ENCODE measurements at places on chromosomes 12 and 14.

DNA sequence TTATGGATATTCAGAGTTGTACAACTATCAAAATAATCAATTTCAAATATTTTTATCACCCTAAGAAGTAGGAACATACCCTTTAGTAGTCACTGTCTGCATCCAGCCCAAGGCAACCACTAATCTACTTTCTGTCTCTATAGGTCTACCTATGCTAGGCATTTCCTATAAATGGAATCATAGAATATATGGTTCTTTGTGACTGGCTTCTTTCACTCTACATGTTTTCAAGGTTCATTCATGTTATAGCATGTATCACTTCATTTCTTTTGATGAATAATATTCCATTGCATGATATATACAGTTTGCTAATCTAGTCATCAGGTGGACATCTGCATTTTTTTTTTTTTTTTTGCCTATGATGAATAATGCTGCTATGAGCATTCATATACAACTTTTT, 112.4 kb downstream of the PPP1R12A start:
- DNase-seq: no peak

DNA sequence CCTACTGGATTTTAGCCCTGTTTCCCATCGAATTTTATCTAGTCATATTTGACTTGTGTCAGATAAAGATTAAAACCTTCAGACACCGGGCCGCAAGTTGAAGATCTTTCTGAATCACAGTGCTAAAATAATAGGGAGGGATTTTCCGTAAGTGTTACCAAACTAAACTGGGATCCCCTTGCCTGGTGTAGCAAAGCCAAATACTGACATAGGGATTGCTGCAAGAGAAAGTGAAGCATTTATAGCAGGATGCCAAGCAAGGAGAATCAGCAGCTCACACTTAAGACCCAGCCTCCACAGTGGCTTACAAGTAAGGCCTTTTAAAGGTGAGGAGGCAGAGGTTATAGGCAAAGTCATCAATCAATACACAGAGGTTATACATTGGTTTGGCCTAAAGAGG, 147.4 kb downstream of the AKAP6 start:
- DNase-seq: no peak

GRCh38 chr14:91324606-91325575, 80.4 kb upstream of the GPR68 start:
- DNase-seq: no peak

- no peak for DNase-seq
Measured at GRCh38 chr14:22780941-22781300, 14.4 kb downstream of the OXA1L start.

- DNase-seq: no peak
Measured at GRCh38 chr12:32926963-32927362, 30.4 kb upstream of the PKP2 start.

GRCh38 chr12:6229224-6230218, 29.3 kb downstream of the CD9 start:
- DNase-seq: no peak

GRCh38 chr14:90674716-90675115, 141.5 kb downstream of the TTC7B start:
- DNase-seq: no peak

- no peak for DNase-seq
Measured at GRCh38 chr12:62882696-62883095, 52.3 kb downstream of the PPM1H start.
